ENCODE measurements at places on chromosomes 7 and 10.

DNA sequence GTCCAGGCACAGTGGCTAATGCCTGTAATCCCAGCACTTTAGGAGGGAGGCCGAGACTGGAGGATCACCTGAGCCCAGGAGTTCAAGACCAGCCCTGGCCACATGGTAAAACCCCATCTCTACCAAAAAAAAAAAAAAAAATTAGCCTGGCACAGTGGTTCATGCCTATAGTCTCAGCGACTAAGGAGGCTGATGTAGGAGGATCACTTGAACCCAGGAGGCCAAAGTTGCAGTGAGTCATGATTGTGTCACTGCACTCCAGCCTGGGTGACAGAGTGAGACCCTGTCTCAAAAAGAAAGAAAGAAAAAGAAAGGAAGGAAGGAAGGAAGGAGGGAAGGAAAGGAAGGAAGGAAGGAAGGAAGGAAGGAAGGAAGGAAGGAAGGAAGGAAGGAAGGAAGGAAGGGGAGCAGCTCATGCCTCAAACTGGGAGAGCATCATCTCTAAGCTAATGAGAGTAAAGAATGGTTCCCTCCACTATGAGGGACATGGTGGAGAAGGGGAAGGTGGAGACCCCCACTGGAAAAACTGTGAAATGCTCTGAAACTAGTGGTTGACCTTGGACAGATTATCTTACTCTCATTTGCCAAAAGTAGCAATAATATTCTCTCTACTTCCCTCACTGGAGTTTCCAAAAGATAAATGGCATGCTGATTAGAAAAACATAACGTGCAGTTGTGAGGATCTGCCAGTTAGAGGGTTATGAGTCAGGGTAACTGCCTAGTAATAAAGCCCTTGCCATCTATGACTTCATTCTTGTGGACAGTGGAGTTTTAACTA lies 16.8 kb downstream of the GIMAP5 start:
- no peak for DNase-seq

DNA sequence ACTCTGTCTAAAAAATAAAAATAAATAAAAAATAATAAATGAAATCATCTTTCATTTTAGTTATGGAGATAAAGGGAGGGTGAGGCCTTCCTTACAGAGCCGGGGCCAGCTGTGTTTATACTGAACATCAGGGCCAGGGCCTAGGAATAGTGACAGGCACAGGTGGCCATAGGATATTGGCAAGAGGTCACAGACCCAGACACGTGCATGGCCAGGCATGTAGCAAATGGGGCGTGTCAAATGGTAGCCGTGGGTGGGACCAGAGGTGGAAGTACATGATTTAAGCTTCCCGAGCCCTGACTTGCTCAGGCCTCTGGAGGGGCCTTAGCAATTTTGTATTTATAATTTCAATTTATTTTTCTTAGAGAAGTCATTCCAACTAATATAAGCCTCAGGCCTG lies 353.0 kb downstream of the ANKRD30A start:
- DNase-seq = no peak

DNA sequence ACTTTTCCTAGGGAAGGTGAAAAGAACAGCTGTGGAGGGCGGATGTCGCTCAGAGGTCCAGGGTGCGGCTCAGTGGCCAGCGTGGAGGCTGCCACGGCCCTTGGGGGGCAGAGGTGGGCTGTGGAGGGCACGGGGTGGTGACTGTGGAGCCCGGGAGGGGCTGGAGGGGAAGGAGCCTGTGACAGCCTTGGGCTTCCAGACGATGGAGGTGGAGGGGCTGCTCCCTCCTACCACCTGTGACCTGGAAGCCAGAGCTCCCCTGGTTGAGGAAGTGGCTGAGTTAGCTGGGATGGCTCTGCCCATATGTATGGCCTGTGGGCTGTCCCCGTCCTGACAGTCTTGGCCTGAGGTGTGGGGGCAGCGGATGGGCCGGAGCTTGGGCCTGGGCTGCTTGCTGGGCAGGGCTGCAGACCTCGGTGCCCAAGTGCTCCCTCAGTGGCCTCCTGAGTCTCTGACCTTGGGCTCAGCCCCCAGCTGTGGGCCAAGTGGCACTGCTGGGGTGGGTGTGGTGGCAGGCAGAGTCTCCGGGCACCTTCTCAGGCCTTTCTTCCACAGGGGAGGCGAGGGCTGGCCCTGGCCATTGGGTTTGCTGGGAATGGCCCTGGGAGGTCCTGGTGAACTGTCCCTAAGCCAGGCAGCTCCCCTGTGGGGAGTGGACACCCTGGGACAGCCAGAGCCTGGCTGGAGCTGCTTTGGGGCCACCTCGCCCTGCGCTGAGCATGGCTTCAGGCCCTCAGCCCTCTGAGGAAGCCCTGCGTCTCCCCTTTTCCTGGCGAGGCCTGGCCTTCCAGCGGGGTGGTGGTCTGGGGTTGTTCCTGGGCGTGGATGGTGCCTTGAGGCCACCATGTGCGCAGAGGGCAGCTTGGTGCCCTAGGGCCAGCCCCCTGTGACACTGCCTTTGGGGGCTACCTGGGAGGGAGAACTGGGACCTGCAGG lies 3.9 kb downstream of the BRI3 start:
- DNase-seq = no peak

- DNase-seq = no peak
Observed at GRCh38 chr10:4477664-4478063, 348.3 kb upstream of the AKR1E2 start.

DNA sequence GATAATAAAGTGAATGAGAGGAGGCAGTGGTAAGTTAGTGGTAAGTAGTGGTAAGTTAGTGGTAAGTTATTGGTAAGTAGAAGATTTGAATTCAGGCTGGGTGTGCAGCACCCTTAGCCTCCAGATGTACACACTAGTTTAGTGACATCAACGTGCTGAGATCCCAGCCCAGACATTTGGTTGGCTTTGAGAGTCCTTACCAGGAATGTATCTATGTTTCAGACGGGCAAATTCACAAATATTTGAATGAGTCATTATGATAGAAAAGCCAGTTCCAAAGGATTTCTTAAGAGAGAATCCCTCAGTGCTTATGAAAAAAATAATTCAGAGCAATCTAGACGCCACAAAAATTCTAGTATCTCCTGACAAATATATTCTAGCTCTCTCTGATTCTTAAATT lies 70.0 kb downstream of the ARL4A start:
- no peak for DNase-seq

DNA sequence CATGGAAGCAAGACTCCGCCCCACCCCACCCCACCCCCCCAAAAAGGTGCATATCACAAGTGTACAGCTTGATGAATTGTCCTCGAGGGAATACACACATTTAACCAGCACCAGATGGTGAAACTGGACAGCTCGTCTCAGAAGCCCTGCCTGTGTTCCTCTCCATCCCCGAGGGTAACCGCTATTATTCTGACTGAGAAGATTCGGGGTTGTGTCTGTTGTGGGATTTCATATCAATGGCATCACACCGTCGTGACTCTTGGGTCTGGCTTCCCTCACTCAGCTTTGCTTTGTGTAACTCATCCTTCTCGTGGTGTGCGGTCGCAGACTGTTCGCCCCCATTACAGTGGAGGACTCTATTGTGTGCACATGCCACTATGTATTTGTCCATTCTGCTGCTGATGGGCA lies 18.9 kb downstream of the PODXL start:
- DNase-seq = no peak

- DNase-seq = no peak
Observed at GRCh38 chr10:118818621-118819221, 64.0 kb upstream of the CACUL1 start.

All from activated naive CD8-positive, alpha-beta T cell treated with anti-CD3 and anti-CD28 coated beads, Interleukin-2, amount 50 U/mL, for 16 hours (primary cell).